ENCODE measurements at places on chromosomes 3 and 15.
A peak's percentile ranks its signal among the peaks of the same experiment; 100 is the strongest.

DNA sequence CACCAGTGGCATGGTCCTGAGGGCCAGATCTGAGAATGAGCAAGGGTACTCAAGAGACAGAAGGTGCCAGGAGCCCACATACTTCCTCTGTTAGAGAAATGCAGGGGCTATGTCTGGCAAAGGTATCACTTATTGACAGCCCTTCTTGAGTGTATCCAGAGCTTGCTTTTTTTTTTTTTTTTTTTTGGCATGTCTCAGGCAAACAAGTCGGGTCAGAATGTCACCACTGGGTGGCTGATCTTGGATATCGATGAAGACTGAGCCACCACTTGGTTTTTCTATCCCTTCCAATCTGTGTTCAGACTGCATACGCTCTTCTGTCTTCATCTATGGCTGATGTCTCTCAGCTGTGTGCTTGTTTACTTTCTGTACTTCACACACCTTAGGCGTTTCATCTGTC is 363.4 kb upstream of the C2CD4B start:
- no peak for DNase-seq

DNA sequence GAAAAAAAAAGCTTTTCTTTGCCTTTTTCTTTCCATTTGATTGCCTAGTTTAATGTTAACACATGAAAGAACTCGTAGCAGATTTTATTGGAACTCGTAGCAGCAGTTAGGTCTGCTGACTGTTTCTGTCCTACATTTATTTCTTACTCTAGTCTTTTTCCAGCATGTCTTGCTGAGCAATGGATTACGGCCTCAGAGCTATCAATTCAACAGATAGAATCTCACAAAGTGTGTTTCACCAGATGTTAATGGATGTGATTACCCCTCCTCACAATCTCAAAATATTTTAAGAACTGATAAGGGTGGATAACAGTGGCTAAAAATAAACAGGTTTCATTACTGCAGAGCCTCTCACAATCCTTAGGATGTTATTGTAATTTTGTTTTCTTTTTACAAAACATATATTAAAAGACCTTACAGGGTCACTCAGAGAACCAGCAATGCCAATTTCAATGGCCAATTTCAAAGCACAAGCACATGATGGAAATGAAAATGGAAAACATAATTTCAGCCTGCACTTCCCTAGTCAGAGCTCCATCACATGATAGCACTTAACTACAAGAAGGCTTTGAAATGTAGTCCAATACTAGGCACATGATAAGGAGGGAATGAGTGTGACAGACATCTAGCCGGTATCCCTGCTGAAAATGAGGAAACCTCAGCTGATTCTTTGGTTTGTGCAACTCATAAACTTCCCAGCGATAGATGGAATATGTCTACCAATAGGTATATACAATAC is 838.1 kb upstream of the SEMA6D start:
- no peak for DNase-seq

DNA sequence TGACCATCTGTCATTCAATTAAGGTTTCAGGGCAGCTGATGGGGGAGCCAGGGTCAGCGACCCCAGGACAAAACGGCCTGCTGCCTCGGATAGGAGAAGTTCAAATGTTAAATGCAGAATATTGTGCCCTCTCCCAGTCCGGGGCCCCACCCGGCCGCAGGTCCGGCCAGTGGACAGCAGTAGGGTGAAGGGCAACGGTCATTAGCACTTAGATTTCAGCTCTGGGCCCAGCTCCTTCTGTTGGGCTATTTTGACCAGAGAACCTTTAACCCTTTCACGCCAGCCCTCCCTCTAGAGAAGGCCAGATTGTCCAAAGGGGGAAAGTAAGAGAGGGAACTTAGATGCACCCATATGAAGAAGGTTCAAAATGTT is 16.1 kb upstream of the ONECUT1 start:
- no peak for DNase-seq

GRCh38 chr3:15606434-15606891 is 4.9 kb downstream of the BTD start:
- no peak for DNase-seq

DNA sequence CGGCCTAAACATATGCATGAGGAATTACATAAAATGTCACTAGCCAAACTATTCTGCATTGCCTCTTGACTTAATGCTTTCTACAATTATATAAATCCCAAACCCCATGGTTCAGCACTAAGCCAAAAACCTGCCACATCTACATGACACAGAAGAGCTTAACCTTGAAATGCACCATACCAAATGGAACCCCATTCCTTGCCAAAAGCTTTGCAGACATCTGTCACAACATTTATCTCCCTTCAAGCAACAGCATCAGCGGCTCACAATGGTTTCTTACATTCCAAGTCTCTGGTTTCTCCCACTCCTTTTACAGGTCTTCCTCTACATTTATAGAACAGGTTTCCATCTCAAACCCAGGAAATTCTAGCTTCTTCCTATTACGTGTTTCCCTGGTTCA is 58.4 kb upstream of the GYG1 start:
- no peak for DNase-seq

- DNase-seq = no peak
These were observed 134.0 kb downstream of the PGPEP1L start for GRCh38 chr15:98873441-98874218.

GRCh38 chr15:45429941-45430792 is 51.8 kb upstream of the GATM start:
- DNase-seq = peak; percentile 83

DNA sequence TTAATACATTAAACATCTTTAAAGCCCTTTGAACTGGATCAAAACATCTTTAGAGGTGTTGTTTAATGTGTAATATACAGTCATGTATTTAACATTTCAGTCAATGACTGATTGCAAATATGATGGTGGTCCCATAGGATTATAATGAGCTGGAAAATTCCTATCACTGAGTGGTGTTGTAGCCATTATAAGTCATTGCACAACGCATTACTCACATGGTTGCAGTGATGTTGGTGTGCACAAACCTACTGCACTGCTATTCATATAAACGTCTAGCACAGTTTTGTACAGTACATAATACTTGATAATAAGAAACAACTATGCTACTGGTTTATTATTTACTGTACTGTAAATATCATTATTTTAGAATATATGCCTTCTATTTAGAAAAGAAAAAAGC is 75.6 kb downstream of the DTWD1 start:
- no peak for DNase-seq

DNA sequence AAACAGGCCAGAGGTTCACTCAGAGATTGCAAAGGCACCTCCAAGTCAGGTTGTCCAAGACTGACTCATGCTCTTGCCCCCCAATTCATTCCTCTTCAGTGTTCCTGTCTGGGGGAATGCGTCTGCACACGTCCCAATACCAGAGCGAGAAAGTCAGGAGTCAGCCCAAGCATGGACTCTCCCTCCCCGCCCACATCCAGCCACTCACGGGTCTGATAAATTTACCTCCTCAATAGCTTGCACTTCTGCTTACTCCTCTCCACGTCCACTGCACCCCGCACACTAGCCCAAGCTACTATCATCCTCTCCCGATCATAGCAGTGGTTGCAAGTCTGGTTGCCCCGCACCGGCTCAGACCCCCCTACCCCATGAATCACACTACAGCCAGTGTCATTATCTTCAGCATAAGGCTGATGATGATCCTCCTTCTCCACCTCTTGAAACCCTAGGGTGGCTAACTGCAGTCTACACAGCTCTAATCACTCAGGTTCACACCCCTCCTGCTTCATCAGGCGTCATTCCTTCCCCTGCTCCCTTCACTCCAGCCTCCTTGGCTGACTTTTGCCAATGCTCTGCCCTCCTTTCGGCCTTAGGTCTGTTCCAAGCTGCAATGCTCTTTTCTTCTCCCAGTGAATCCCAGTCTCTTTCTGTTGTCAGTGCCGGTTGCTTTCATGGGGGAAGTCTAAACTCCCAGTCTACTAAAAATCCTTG is 27.6 kb upstream of the MYO1E start:
- no peak for DNase-seq

DNA sequence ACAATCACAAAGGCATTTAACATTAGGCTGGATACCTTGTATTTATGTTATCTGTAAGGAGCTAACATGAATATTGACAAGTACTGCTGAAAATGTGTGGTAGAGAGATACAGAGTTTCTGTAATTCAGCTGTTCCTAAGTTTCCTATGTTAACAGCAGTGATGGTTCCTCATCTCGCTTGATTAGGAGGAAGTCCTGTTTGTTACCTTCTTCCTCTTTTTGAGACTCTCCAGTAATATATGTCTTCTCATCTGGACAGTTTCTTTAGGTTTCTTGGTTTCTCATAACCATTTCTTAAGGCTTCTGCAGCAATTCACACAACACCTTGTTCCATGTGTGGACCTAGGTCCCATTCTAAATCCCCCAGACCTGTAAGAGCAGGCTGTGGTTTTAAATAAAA is 11.4 kb upstream of the PEX5L start:
- no peak for DNase-seq

DNA sequence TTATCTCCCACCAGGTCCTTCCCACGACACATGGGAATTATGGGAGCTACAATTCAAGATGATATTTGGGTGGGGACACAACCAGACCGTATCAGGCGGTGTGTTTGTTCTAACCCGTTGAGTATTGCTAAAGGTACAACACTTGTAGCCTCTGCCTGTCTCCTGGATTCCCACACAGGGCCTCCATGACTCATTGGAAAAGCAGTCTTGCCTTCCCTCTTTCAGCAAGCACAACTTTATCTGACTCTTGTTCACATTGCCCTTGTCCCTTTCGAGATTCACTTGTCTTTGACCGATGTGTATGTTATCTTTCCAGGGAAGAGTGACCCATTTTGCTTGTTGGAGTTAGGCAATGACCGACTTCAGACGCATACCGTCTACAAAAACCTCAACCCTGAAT is 152.3 kb downstream of the MCTP2 start:
- no peak for DNase-seq

- DNase-seq = no peak
These were observed 7.0 kb upstream of the HHATL start for GRCh38 chr3:42709621-42710020.

DNA sequence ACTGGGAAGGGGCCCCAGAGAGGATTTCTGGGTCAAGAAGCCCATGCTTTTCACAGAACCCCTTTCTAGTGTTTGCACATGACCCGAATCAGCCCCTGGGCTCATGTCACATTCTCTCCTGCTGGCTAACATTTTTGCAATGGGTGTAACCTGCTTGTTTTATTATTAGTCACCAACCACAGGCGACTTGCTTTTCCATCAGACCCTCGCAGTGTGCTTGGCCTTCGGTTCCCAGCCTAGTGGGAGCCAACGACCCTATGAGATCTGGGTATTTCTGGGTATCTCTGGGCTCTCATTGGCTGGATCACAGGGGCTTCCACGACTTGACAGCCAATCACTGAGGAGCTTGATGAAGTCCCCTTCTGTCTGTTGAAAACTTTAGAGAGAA is 11.0 kb upstream of the FBLN2 start:
- DNase-seq = no peak

DNA sequence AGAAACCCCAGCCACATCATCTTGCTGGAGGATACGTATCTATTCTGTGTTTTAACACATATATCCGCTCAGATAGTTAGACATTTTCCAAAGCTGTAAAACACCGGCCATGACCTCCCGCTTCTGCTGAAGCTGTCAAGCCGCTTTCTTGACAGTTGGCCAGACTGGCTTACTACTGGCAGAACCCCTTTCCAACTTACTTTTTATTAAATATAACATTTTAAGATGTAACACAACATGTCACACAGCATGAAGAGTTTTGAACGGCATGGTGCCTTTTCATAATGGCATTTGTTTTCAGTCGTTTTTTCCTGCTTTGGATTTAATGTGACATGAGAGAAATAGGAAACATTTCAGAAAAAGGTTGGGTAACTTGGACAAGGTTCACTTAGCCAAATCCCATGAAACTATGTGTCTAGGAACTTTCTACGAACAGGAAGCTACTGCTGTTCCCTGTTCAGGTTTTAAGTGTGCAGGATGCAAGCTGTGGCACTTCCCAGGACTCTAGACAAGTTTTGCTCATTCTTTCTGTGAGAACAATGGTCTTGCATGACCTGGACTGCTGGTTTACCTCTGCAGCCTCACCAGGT is 281.4 kb downstream of the THSD4 start:
- DNase-seq = no peak

DNA sequence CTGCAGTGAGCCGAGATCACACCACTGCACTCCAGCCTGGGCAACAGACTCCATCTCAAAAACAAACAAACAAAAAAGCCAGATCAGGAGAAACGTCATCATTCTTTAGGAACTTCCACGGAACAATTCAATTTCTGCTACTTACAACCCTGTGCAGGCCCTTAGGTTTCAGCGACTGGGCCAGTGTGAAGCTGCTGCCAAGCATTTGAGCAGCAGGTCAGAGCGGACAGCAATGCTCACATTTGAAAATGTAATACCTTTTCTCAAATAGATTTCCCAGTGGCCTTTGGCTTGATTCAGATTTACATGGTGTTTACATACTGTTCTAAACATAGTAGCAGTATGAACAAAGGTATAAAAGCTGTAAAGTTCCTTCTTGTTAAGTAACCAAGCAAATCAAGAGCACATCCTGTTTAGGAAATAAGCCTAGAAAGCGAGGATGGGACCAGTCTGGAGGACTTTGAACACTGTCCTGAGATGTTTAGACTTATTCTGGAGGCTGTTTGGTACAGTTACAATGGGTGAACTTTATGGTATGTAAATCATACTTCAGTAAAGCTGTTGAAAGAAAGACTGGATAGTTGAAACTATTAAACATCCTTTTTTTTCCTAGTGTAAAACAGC is 141.2 kb downstream of the HCN4 start:
- DNase-seq = no peak

DNA sequence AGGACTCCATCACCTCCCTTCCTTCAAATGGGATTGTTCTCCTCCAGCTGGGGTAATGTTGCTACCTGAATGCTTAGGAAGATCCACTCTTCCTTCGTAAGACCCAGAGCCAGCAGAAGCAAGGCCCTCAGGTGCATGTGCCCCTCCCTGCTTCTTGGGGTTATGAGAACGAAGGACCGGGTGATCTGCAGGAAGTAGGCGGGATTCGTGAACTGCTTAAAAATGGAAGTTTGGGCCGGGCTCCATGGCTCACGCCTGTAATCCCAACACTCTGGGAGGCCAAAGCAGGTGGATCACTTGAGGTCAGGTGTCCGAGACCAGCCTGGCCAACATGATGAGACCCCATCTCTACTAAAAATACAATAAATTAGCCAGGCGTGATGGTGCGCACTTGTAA is 8.0 kb downstream of the TLR9 start:
- DNase-seq = no peak

DNA sequence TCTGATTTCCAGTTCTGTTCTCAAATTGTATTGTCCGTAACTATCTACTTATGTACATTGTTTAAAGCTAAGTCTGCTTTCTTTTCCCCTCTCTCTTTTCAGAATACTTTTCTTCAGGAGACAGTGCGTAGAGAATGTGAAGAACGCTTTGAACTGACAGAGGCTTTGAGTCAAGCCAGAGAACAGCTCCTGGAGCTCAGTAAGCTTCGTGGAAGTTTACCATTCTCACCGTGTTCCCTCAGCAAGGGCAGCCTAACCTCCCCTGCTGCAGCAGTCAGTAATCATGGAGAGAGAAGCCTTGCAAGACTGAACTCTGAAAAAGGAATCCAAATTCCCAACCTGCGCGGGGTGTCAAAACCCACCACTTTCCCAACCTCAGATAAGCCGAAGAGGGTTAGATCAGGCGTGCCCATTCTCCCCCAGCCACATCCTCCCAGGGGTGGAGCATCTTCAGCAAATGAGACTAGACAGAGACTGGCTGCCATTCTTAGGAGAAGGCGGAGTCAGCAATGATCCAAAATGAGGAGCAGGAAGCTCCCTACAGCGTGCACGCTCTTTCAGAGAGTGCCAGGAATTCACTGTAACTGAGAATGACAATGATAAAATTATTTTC is 114.6 kb downstream of the CCNL1 start:
- no peak for DNase-seq

GRCh38 chr3:147008886-147009285 is 397.5 kb downstream of the ZIC4 start:
- no peak for DNase-seq
